ENCODE measurements at places on chromosomes 11 and 22.

- peak; percentile 24 for DNase-seq
Observed at GRCh38 chr11:131300439-131300717, 70.0 kb upstream of the NTM start.

- DNase-seq: no peak
Observed at GRCh38 chr22:26479043-26479791, 4.4 kb downstream of the HPS4 start.

DNA sequence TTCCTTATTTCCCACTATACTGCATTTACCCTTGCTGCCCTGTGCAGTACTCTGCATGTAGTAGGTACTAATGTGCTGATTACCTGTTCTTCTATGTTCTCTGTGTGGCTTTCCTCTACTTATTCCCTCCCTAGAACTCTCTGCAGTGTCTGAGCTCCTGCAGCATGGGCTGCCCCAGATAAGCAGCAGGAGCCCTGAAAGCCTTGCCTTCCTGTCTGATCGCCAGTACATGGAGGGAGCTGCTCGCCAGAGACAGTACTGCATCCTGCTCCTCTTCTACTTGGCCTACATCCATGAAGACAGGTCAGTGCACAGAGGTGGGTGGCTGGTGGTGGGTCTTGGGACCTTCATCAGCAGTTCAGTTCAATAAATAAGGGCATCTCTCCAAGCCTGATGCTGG is 42.2 kb upstream of the CCDC134 start:
- no peak for DNase-seq

DNA sequence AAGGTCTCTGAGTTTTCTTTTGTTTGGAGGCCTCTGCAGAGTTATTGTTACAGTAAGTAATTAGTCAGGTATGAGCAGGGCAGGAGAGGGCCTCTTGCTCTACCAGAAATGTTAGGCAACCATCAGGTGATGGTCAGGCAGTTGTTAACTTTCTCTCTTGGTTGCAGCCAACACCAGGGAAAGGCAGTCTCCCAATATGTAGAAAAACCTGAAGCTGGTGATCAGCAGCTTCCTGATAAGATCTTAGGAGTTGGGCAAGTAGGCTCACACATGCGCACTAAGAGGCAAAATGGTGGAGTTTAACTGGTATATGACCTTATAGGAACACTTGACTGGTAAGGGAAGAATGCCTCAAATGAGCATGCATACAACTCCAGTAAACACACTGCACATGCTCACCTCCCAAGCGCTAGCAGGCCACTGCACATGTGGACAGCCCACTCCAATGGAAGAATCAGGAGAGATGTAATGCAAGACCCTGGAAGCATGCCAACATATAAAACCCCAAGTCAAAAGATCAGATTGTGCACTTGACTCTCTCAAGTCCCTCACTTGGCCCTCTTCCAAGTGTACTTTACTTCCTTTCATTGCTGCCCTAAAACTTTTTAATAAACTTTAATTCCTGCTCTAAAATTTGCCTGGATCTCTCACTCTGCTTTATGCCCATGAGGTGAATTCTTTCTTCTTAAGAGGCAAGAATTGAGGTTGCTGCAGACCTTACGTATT is 23.7 kb upstream of the SLC35F2 start:
- DNase-seq: no peak

DNA sequence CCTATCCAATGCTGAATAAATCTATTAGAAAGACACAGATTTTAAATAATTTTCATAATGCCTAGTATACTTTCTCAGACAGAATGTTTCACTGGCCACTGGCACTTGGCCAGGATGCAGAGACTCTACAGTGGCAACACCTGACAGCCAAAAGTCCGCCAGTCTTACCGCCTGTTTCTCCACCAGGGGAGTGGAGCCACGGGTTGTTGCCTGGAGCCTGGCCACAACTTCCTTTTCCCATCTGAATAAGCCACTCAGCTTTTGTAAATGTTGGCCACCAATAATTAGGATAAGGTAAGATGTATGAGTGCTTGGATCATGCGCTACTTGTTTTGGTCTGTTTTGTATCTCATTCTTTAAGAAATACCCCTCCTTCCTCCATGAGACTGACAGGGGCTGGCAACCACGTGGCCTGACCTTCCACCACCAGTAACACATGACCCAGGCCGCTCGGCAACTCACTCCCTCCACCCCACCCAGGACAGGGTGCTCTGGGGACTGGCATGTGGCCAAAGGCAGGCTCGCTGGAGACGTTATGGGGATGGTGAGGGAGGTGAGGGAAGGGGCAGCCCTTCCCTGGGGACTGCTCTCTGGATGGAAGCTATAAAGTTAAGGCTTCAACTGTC is 93.0 kb upstream of the BID start:
- no peak for DNase-seq

DNA sequence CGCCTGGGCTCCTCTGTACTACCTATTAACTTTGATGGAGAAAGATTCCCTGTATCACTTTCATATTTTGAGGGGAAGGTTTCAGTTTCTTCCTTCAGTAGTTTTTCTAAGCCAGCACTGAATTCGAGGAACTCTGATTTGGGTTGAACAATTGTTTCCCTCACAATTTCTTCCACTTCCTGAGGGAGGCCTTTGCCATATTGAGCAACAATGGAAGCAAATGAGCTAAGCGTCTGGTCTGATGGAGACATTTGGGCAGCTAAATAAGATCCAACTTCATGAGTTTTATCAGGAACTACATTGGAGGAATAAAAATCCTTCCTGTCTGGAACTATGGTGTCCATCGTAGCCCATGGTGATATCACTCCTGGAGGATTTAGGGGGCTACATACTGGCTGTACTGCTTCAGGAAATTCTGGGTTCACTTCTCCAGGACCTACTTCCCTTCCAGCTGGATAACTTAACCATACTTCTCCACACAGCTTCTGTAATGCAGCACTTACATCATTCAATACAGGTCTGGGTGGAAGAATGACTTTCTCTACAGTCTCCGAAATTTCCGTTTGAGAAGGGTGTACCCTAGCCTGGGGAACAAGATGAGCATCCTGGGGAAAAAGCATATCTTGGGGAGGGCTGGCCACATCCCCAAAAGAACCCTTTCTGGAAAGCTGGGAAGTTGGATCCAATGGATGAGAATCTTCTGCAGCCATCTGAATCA is 38.9 kb upstream of the CCDC89 start:
- no peak for DNase-seq

DNA sequence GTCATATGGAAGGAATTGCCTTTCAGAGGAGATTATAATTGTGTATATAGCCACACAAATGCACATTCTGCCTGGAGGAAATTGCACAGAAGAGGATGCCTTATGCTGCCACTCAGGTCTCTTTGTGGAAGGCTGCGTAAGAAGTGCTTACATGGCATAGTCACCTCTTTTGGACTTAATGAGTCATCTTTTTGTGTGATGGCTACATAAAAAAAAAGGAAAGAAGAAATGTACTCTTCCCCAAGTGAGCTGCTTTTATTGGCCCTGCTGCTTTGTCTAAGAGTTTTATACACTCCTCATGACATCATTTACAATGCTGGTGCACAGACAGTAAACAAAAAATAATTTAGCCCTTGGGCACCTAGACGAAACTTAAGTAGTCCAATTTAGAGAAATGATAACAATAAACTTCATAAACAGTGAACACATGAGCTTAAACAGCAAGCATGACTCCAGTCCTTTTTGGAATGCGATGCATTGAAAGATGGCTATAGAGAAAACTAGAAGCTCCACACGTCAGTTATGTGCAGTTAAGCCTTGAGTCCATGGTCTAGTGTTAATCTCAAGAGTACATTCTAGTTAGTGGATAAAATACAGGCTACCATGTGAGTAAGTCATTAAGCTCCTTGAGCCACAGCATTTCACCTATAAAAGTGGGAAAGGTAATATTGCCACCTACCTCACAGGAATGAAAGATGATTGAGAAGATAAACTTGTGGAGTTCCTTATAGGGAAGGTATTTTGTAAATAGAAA is 12.0 kb downstream of the CSTPP1 start:
- peak; percentile 40 for DNase-seq

DNA sequence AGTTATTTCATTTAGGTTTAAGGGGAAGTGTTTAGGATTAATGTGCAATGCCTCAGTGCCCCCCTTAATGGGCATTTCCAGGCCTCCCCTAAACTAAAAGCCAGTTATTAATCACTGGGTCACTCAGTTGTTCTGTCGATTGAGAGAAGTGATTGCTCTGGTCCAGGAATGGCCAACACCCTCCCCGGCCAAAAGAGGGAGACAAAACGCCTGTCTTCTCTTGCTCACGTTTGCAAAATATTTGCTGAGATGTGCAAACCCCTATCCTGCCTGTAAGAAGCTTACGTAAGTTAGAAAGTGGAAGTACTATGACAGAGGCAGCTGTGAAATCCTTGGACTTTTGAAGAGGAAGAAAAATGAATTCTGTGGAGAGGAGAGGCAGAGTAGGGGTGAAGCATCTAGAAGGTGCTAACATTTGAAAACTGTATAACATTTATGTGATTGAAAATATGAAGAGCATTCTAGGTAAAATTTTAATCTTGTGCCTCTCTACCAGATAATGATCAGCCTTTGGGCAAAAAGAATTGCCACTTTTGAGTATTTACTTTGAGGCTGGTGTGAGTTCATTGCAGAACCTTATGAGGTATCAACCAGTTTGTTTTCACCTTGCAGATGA is 37.7 kb downstream of the NTM start:
- DNase-seq: no peak

GRCh38 chr11:60165951-60166350 is 16.9 kb downstream of the MS4A6A start:
- DNase-seq: peak; percentile 13

DNA sequence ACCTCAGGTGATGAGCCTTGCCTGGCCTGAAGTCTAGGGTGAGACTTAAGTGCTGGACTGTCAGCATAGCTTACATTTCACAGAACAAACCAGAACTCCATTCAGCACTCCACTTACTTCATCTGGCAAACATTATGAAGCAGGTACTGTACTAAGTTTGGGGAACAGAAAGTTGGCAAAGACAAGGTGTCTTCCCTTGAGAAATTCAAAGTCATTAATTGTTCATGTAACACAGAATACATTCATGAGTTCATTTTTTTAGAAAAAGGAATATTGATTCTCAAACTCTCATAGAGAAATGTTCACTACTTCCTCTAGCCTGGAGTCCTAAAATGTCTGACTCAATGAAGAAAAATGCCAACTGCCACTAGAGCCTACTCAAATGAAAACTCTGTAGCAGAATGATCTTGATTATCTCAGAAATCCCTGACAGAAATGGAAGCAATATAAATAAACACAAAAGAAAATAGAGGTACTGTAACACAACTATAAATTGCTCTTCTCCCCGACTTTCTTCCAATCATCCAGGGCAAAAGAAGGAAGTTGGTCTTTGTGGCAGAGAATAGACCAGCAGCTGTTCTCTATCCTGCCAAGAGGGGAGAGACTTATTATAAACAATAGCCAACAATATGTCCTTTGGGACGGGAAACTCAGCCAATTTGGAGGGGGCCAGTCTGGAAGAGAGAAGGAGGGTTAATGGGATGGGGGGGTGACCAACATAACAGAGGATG is 129.2 kb upstream of the MTMR2 start:
- DNase-seq: no peak

DNA sequence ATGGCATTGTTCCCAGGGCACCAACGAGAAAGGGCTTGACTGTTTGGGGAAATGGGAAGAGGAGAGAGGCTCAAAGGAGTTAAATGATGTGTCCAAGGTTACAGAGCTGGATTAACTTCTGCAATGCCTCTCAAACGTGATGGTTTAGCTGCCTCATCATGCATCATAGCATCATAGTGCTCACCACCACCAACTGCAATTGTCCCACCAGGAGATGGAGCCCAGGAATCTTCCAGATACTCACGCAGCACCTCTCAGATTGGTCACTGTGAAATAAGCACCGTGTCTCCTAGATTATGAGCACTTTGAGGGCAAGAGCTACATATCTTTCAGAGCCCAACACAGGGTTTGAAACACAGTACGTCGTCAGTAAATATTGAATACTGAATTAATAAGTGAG is 69.2 kb downstream of the PRSS23 start:
- DNase-seq: no peak

DNA sequence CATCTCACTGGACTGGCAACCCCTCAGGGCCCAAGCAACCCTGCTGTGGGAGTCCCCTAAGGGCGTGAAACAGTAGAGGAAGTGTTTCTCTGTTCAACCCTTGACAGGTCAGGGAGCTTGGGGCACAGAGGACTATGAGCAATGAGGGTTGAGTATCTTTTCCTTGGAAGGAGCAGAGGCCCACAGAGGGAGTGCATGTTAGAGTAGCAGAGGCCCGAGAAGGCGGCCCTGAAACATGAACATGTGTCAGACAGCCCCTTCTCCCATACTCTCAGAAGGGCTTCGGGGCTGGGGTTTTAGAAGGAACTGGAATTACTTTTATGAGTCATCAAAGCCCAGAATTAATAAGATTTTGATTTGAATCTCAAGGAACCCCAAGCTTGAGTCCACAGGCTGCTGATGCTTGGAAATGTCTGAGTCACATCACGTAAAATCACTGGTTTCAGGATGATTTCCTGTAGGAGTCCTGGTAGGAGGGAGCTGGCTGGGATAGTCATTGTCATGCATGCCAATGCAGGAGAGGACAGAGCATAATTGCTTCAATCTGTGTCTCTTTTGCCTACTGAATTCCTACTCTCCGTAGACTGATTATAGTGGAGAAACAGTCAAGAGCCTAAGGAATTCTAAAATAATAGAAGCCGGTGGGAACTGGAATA is 22.6 kb downstream of the C11orf71 start:
- peak; percentile 32 for DNase-seq

DNA sequence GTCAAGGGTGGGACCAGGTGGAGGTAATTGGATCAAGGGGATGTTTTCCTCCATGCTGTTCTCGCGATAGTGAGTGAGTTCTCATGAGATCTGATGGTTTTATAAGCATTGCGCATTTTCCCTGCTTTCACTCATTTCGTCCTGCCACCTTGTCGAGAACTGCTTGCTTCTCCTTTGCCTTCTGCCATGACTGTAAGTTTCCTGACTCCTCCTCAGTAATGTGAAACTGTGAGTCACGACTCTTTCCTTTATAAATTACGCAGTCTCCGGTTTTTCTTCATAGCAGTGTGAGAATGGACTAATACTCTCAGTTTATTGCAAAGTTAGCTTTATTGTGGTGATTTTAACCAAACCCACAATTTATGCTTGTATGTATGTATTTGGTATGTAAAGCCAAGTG is 878.5 kb upstream of the ANO3 start:
- no peak for DNase-seq

- no peak for DNase-seq
Observed at GRCh38 chr11:44573333-44573732, 7.9 kb downstream of the CD82 start.

GRCh38 chr22:49548356-49549202 is 279.1 kb downstream of the BRD1 start:
- no peak for DNase-seq

GRCh38 chr11:61534025-61534932 is 25.7 kb downstream of the LRRC10B start:
- no peak for DNase-seq

Data from urothelium cell line (cell line).